Left lung (tissue), 14 donors: ENCODE measurements at places on chromosomes 2 and 18. TPM values are rescaled to one million over a fixed set of nuclear protein-coding genes. Genes with fewer than 3 reads are reported as not detected.
A peak's percentile ranks its signal among the peaks of the same experiment; 100 is the strongest.

- DNase-seq = peak; percentile 46
Observed at GRCh38 chr2:1628893-1629292, 115.4 kb downstream of the PXDN start.

DNA sequence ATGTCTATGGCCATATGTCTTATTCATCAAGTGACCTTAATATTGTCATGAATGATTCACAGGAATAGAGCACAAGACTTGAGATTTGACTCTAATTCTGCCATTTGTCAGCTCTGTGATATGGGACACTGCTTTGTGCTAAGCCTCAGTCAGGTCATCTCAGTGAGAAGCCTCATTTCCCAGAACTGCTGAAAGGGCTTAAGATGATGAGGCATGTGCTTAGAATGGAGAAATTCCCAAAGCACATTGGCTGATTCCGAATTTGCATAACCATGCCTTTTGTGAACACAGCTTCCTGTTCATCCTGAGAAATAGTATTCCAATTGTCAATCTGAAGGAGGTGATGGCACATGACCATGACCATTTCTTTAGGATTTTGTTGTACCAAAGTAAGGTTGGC, 218.1 kb downstream of the ALK start:
- no peak for DNase-seq

DNA sequence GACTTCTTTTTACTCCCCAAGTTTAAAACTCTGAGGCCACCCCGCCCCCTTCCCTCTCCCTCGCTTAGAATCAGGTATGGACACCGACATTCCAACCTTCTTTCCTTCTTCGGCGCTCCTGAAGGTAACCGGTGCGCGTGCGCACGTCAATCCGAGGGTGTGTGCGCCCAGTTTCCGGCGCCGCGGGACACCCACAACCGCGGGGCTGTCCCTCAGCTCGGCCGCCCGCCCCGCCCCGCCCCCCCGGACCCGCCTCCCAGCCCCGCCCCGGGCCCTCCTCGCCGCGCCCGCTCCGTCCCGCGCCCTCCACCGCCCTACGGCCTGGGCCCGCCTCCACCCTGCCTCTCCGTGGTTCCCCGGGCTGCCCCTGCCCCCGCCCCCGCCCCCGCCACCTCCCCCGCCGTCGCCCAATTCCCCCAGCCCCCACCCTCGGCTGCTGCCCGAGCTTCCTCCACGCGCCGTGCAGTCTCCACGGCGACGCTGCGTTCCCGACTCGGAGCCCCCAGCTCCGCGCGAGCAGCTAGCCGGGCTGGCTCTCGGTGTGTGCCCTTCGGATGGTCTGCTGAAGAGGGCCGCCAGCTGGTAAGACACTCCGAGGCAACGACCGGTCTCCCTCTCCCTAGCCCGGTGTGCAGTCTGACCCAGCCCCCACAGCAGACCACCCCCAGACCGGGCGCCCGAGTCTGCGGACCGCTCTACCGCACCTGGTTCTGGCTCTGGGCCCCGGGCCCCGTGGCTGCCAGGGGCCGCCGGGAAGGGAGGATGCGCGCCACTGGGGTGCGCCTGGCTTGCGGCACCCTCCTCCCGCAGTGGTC, 635 bp downstream of the ERICH2 start:
- peak; percentile 87 for DNase-seq

DNA sequence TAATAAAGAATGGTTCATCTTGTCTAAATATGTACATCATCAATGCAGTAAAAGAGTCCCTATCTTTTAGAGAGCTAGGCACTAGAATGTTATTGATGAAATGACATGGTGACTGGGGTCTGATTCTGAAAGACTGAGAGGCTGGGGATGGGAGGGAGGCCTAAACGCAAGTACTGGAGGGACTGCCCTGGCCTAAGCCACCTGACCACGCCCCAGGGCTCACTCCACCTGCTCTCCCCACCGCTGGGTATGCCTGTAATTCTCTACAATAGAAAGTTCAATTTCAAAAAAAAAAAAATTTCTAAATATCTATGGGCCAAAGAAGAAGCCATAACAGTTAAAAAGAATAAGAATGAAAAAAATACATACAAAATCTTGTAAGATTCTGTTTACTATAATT, 194.0 kb downstream of the HDAC4 start:
- DNase-seq = no peak

DNA sequence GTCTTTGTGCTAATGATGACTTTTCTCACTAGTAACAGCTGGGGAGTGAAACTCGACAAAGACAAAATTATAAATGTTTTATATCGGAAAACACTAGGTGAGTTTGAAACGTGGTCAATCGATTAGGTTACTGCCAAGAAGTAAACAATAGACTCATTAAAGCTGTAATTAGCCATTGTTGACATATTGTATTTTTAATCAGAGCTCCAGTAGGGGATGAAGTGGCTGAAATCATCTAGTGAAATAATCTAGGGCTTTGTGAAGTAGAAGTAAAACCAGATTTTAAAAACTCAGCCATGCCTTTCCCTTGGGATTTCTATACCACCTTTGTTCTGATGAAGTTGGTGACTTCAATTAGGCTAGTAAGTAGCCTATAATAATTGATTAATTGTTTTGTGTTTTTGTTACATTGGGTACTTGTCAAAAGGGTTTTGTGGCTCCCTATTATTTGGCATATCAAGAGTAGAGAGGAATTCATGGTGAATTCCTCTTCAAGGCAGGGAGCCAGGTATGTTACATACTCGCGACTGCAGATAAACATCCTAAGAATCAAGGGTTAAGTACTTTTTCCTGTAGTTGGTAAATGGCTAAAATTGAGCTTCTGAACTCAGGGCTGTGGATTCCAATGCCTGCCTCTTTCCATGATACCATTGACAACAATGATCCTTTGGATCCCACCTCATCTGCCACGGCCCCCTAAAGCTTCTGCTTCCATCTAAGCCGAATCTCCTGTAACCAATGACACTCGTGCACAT, 31.6 kb downstream of the RAB27B start:
- no peak for DNase-seq

- no peak for DNase-seq
Observed at GRCh38 chr2:144566448-144566847, 46.5 kb upstream of the ZEB2 start.

Gene NEU4
- total RNA-seq = 0.24 TPM

Gene ESPNL
- 0.55 TPM for total RNA-seq

Gene UGT1A4
- total RNA-seq = not detected

Gene IL1A
- 2.0 TPM for total RNA-seq
